NCI-H2107 (cell line): ENCODE measurements at places on chromosomes 2 and 18.

GRCh38 chr2:99662761-99663341, 173.0 kb upstream of the REV1 start:
- DNase-seq = no peak

DNA sequence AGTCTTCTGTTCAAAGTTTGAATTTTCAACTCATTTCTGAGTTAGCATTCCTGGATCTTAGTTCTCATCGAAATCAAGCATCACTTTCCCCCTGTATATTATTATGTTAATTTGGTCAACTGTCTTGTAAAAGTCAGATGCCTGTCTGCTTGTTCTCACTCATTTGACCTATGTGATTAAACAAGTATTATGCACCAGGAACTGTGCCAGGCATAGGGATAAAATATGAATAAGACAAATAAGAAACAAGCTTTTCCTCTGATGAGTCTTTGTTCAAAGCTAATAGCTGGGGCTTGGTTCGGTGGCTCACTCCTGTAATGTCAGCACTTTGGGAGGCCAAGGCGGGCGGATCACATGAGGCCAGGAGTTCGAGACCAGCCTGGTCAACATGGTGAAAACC, 19.7 kb upstream of the EMILIN2 start:
- DNase-seq = no peak

DNA sequence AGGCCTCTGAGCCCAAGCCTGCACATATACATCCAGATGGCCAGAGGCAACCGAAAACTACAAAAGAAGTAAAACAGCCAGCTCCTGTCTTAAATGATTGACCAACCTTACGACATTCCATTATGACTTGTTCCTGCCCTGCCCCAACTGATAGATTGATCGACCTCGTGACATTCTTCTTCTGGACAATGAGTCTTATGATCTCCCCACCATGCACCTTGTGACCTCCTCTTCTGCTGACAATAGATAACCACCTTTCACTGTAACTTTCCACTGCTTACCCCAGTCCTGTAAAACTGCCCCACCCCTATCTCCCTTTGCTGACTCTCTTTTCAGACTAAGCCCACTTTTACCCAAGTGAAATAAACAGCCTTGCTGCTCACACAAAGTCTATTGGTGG, 670.0 kb upstream of the PKDCC start:
- DNase-seq = no peak

- no peak for DNase-seq
Observed at GRCh38 chr18:51726614-51727013, 529.1 kb upstream of the MEX3C start.

GRCh38 chr2:127356531-127356930, 31.2 kb downstream of the MAP3K2 start:
- DNase-seq = no peak

GRCh38 chr2:162086904-162087303, 12.9 kb upstream of the DPP4 start:
- DNase-seq = no peak

DNA sequence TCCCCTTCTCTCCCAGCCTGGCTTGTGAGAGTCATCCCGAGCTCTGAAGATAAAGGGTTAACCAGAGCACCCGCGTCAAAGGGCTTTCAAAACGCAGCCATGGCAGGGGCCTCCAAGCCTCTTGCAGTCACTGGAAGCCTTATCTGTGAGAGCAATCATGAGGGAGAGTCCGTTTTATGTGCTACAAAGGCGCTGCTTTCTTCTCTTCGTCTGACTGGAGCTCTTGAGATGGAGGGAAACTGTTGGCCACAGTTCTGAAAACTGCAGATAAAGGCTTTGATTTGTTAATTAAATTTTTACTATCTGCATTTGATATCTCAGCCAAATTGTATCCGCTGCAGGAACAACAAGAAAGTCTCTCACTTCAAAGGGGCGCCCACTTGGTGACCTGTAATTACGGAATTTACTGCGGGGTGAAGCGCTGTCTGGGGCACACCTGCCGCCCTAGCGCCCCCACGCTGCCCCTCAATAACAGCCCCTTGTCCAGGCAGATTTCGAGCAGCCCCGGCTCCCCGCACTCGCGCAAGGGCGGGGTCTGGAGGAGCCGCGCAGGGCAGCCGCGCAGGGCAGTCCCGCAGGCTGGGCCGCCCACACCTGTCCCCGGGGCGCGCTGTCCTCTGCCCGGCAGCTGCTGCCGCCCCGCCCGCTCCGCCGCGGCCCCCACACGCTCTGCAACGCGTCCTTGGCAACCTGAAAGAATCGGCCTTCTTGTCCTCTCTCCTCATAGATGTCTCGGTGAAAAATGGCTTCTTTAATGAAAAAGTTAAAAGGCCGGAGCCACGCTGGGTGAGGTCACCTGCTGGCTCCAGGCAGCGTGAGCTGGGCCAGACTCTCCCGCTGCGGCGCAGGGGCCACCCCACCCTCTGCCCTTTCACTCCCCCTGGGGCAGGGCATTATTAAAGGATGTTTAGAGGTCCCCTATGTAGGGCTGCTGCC, 217.9 kb downstream of the VAPA start:
- DNase-seq = no peak

DNA sequence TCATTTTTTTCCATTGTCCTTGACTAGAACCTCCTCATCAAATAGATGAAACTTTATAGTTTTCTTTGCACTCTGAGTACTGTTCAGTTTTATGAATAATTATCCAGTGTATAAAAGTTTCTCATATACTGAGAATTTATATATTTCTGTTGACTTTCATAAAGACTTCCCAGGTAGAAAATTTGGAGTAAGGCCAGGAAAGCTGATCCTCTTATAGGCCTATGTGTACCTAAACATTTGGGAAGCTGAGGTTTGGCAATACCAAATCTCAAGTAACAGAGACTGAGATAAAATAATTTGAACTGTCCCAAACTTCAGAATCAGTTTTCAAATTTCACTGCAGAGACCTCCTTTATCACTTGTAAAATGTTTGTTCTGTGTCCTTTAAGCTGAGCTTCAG, 43.4 kb downstream of the CCDC102B start:
- DNase-seq = no peak

DNA sequence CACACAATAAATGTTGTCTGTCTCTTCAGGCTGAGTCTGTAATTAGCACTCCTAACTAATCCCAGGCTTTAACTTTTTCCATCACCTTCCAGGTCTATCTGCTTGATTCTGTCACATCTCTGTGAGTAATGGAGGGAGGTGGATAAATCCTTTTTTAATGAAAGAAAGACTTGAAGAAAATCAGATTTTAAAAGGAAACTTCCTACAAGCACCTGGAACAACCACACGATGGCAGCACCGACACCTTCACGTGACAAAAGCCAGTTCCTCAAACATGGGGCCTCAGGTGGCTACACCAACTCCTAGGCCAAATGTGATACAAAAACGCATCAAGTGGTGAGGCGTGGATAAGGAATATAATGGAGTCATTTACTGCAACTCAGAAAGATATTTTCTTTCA, 41.8 kb downstream of the TGFBRAP1 start:
- no peak for DNase-seq

DNA sequence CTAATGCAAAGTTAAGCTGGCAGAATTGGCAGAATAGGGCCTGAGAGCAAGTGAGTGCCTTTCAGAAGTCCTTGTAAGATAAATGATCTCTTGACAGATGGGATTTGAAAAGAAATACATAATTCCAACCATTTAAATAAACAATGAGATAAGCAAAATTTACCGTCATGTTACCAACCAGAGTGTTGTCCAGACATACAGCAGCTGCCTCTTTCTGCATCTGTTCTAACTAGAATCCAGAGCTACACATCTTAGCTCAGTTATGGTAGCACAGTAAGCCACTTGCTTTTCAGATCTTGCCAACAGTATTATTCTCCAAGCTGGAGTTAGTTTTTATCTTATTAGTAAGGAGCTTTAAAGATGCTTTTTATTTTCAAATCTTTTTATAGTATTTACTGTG, 179.6 kb downstream of the BARD1 start:
- no peak for DNase-seq

DNA sequence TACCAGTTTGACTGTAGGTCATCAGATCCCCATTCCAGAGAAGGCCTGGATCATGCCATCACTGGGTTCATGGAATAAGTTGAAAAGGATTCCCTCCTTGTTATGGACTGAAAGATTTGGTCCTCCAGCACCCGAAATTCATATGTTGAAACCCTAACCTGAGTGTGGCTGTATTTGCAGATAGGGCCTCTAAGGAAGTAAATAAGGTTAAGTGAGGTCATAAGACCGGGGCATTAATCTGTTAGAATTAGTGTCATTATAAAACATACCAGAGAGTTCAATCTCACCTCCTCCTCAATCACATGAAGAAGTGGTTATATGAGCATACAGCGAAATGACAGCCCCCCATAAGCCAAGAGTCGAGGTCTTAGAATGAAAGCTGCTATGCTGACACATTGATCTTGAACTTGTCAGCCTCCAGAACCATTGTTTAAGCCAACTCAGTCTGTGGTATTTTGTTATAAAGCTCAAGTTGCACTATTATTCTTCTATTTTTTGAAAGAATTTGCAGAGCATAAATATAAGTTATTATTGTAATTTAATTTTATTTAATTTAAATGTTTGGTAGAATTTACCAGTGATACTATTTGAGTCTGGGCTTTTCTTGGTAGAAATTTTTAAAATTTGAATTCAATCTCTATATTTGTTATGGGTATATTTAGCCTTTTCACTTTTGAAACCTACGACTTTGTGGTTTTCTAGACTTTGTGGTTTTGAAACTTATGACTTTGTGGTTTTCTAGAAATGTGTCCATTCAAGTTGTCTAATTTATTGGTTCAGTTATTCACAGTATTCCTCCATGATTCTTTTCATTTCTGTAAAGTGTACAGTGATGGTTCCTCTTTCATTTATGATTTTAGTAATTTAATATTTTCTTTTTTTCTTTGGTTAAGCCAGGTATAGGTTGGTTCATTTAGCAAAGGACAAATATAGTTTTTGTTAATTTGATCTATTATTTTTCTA, 1206.7 kb upstream of the CDH2 start:
- no peak for DNase-seq

DNA sequence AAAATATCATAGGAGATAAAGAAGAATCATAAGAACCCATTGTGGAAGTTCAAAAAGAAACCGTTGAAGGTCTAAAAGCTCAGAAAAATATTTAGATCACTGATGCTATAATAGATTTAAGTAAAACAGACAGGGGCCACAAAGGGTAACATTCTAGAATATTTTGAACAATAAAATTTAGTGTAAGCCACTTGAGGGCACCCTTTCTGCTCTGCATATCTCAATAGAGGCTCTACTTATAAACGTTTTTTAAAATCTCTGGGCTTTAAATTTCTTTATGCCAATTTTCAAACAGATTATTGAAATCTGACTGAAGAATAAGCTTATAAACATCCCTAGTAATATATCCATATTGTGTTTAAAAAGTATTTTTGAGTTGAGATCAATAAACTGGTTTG, 57.6 kb upstream of the IL1RL1 start:
- DNase-seq = no peak

DNA sequence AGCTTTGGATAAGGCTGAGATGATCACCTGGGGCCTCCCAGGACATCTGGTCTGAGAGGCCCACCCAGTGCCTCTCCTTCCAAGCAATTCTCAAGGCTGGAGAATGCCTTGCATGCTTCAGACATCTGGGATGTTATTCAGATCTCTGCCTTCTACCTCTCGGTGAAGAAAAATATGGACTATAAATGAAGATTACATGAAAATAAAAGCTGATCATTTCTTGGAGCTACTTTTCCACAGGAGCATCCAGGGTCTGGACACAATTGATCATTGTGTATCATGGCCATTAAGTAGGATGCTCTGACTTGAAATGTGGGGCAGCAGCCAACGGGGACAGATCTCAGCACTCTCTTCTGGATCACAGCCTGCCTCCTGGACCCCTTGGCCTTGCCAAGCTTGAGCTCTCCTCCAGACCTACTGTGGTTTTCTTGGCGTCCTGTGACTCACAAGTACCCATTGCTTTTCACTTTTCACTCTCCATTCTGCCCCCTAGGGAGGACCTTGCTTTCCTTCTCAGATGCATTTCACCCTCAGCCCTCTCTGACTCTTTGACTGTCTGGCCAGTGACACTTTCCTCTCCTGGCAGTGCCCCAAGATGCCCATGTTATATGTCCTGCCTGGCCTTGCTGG, 203.1 kb downstream of the INSIG2 start:
- no peak for DNase-seq

DNA sequence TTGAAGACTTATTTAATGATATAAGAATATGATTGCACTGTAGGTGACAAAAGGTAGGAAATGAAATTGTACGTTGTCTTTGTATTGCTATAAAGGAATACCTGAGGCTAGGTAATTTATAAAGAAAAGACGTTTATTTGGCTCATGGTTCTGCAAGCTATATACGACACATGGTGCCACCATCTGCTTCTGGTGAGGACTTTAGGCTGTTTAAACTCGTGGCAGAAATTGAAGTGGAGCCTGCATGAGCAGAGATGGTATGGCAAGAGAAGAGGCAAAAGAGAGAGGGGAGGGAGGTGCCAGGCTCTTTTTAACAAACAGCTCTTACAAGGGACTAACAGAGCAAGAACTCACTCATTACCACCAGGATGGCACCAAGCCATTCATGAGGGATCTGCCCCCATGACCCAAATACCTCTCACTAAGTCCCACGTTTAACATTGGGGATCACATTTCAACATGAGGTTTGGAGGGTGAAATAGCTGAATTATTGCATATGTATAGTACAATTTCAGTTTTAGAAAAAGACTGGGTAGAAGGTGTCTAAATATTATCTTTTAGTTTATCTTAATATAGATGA, 86.8 kb downstream of the GULP1 start:
- no peak for DNase-seq

- DNase-seq = no peak
Observed at GRCh38 chr2:42359304-42359964, 1.6 kb downstream of the COX7A2L start.

- DNase-seq = peak; percentile 22
Observed at GRCh38 chr2:143936848-143937722, 582.8 kb downstream of the ZEB2 start.

DNA sequence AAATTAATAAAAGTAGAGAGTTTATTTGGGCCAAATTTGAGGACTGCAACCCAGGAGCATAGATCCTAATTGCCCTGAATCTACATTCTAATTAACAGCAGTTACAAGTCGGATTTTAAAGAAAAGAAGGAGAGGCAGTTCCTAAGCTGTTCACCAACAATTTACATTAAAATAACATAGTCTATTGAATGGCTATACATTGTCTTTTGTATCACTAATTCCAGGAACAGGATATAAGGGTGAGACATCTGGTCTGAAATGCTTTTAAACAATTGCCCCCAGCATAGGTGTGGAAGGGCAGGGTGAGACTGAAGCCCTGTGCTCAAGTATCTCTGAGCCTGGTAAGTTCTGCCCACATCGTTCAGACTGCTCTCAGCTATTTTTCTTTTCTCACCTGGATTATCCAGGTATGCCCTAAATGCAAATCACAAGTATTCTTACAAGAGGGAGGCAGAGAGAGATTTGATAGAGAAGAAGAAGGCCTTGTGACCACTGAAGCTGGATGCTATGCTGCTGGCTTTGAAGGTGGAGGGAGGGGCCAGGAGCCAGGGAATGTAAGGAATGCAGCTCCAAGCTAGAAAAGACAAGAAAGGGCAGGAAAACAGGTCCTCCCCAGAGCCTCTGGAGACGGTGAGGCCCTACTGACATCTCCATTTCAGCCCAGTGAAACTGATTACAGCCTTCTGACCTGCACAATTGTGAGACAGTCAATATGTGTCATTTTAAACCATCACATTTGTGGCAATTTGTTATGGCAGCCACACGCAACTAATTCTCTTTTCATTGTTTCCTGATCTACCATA, 189.4 kb upstream of the ARL4C start:
- no peak for DNase-seq
